Bronchial smooth muscle cell (primary cell): ENCODE measurements at places on chromosomes 11 and 22. TPM values are rescaled to one million over a fixed set of nuclear protein-coding genes. Genes with fewer than 3 reads are reported as not detected.

The YPEL1 gene
- total RNA-seq = 0.47 and 1.3 TPM in 2 replicates

The PATE2 gene
- total RNA-seq = not detected in 2 replicates

The KDM4D gene
- 0.09 and 0.47 TPM in 2 replicates for total RNA-seq

The UBQLNL gene
- total RNA-seq = 0.16 and 0.17 TPM in 2 replicates

The TRIM29 gene
- total RNA-seq = 0.16 and 0.94 TPM in 2 replicates

The CYB5R2 gene
- 4.4 and 5.5 TPM in 2 replicates for total RNA-seq

The PRMT3 gene
- total RNA-seq = 10.9 and 12.6 TPM in 2 replicates

The OR52I1 gene
- total RNA-seq = not detected in 2 replicates

The NLRP14 gene
- total RNA-seq = 0.09 and 0.16 TPM in 2 replicates

The FOSL1 gene
- total RNA-seq = 1.7 and 3.9 TPM in 2 replicates

The WNT11 gene
- total RNA-seq = 0.63 TPM in 1 of 2 replicates, not detected in the other

The PLAAT5 gene
- total RNA-seq = 0.52 TPM in 1 of 2 replicates, not detected in the other

The ZNHIT2 gene
- 6.4 and 6.6 TPM in 2 replicates for total RNA-seq

The LGALS1 gene
- 17,095 and 18,883 TPM in 2 replicates for total RNA-seq

The PATE4 gene
- total RNA-seq = not detected in 2 replicates

The DDI1 gene
- total RNA-seq = not detected in 2 replicates

The GRIA4 gene
- total RNA-seq = under 0.01 TPM in 1 of 2 replicates, not detected in the other

The CPT1B gene
- 0.95 and 4.4 TPM in 2 replicates for total RNA-seq

The GPHA2 gene
- total RNA-seq = not detected in 2 replicates

The SNAP29 gene
- total RNA-seq = 5.8 and 7.1 TPM in 2 replicates

The HBB gene
- total RNA-seq = not detected in 2 replicates

The NCR3LG1 gene
- total RNA-seq = 1.3 and 2.2 TPM in 2 replicates

The NXPE2 gene
- 0.09 TPM in 1 of 2 replicates, not detected in the other for total RNA-seq

The HEPACAM gene
- not detected in 2 replicates for total RNA-seq

The APOL5 gene
- total RNA-seq = not detected in 2 replicates

The ESAM gene
- 0.09 and 0.16 TPM in 2 replicates for total RNA-seq

The ACR gene
- not detected in 2 replicates for total RNA-seq

The KRTAP5-10 gene
- total RNA-seq = 0.09 TPM in 1 of 2 replicates, not detected in the other

The PRR33 gene
- total RNA-seq = not detected in 2 replicates

The TIMP3 gene
- 220 and 367 TPM in 2 replicates for total RNA-seq

The C22orf31 gene
- total RNA-seq = not detected in 2 replicates

The JOSD1 gene
- total RNA-seq = 33.3 and 34.2 TPM in 2 replicates

The PVALB gene
- total RNA-seq = not detected in 2 replicates

The SLC22A6 gene
- not detected in 2 replicates for total RNA-seq

The LRRC56 gene
- 0.95 and 1.0 TPM in 2 replicates for total RNA-seq

The TEAD1 gene
- total RNA-seq = 28.8 and 48.9 TPM in 2 replicates

The PDE2A gene
- total RNA-seq = 0.34 TPM in 1 of 2 replicates, not detected in the other

The TRMT2A gene
- total RNA-seq = 41.6 and 42.6 TPM in 2 replicates

The FXYD2 gene
- 0.09 and 0.16 TPM in 2 replicates for total RNA-seq

The OR52E1 gene
- total RNA-seq = 0.16 TPM in 1 of 2 replicates, not detected in the other

The PACS1 gene
- 22.5 and 39.4 TPM in 2 replicates for total RNA-seq

The MGAT3 gene
- under 0.01 TPM in 1 of 2 replicates, not detected in the other for total RNA-seq

The CCDC134 gene
- 5.5 and 5.7 TPM in 2 replicates for total RNA-seq

The TRPM5 gene
- 0.09 TPM in 1 of 2 replicates, not detected in the other for total RNA-seq

The UPK3A gene
- total RNA-seq = not detected in 2 replicates

The TRIM34 gene
- total RNA-seq = 19.4 and 23.1 TPM in 2 replicates

The F2 gene
- total RNA-seq = 0.16 TPM in 1 of 2 replicates, not detected in the other

The GP1BB gene
- 0.52 and 0.79 TPM in 2 replicates for total RNA-seq

The PRODH gene
- total RNA-seq = under 0.01 and 0.26 TPM in 2 replicates

The FGF3 gene
- not detected in 2 replicates for total RNA-seq
